HepG2 (cell line): ENCODE measurements at places on chromosomes 5 and 9. TPM values are rescaled to one million over a fixed set of nuclear protein-coding genes. Genes with fewer than 3 reads are reported as not detected.

GRCh38 chr5:113809626-113810025, 296.1 kb downstream of the YTHDC2 start:
- no peak for DNase-seq

GRCh38 chr5:169430671-169431070, 129.7 kb upstream of the SLIT3 start:
- no peak for DNase-seq

DNA sequence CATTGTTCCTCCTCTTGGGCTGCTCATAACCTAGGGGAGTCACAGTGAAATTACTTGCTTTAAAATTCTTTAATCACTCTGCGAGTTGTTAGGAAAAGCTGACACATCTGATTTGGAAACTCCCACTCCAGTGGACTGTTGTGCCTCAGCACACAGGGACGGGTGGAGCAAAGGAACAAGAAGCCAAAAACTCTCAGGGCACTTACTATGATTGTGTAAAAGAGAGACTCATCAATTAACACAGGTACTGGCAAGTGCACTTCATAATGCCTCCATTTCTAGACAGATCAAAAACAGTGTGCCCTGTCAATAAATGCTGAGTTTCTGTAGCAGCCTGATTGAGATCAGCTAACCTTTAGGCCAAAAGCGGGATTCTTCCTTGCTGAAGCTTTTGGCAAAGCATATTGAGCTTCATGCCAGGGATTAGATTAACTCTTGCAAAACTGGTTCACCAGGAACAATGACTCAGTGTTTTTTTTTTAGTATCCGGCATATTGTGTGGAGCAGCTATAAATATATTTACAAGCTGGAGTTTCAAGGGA, 55.9 kb downstream of the TMC1 start:
- no peak for DNase-seq

Gene KLHL9
- 17.7 and 32.7 TPM in 2 replicates for total RNA-seq

- no peak for DNase-seq
These were observed 37.8 kb upstream of the SPDL1 start for GRCh38 chr5:169545762-169546161.

- peak; percentile 22 for DNase-seq
These were observed 96.4 kb downstream of the DIRAS2 start for GRCh38 chr9:90546200-90546599.

GRCh38 chr5:38923661-38924451, 78.0 kb downstream of the OSMR start:
- DNase-seq = no peak
